ENCODE measurements at places on chromosomes 1 and 21.

DNA sequence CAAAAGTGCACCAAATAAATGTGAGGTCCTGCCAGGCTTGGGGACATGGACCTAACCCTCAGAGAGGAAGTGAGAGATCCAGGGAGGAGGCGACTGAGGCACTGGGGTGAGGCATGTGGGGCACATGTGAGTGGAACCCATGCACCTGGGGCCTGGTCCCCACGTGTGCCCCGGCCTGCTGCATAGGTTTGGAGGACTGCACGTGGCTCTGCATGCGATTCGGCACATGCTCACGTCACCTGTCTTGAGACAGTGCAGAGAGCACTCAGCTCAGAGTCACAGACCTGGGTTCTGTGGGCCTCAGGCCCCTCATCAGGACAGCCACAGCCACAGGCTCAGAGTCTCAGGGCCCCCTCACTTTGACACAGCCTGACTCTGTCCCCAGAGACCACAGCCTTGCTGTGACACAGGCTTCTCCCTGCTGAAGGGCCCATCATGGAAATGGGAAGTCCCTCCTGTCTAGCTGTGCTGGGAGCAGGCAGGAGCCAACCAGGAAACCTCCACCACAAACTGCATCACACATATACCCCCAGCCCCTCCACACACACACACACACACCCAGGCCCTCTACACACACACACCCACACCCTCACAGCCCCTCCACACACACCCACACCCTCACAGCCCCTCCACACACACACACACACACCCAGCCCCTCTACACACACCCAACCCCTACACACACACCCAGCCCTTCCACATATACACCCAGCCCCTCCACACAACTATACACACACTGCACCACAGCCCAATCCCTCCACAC is 48.2 kb downstream of the SLC9A1 start:
- H3K4me3 ChIP-seq = no peak overlapping the region
- no peak for DNase-seq
- peak overlapping the region; percentile 57 for H3K27ac ChIP-seq
- no peaks in the 10 kb centered on the region for H3K27me3 ChIP-seq

GRCh38 chr1:162983671-162984425 is 85.3 kb upstream of the RGS4 start:
- no peak for DNase-seq
- H3K36me3 ChIP-seq = no peaks in the 10 kb centered on the region
- H3K4me3 ChIP-seq = no peak overlapping the region
- H3K27me3 ChIP-seq = peaks cover 7% of the 10 kb centered on the region

DNA sequence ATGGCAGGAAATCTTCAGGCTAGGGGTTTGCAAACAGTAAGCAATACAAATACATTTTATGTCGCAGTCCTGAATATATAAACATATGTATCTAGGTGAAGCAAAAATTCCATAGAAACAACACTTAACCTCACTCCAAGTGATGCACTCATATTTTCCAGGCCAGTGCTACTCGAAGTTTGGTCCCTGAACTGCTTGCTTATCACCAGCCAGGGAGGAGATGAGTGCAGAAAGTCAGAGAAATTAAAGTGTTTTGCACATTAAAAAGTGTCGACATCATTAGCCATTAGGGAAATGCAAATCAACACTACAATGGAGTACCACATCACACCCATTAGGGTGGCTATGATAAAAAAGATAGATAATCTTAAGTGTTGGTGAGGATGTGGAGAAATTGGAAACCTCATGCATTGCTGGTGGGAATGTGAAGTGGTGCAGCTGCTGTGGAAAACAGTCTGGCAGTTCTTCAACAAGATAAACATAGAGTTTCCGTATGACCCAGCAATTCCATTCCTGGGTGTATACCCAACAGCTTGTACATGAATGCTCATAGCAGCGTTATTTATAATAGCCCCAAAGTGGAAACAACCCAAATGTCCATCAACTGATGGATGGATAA is 70.5 kb upstream of the CSF1 start:
- no peak overlapping the region for H3K4me3 ChIP-seq
- no peaks in the 10 kb centered on the region for H3K36me3 ChIP-seq
- no peak overlapping the region for H3K27ac ChIP-seq
- DNase-seq = no peak
- H3K4me1 ChIP-seq = no peaks in the 10 kb centered on the region

- no peak overlapping the region for H3K27ac ChIP-seq
- H3K4me1 ChIP-seq = peaks cover 21% of the 10 kb centered on the region
- no peak overlapping the region for H3K4me3 ChIP-seq
- H3K27me3 ChIP-seq = peaks cover 13% of the 10 kb centered on the region
- no peaks in the 10 kb centered on the region for H3K36me3 ChIP-seq
- no peak for DNase-seq
These were observed 28.0 kb upstream of the IFNGR2 start for GRCh38 chr21:33375101-33375644.

- H3K36me3 ChIP-seq = peaks cover 53% of the 10 kb centered on the region
- peaks cover 24% of the 10 kb centered on the region for H3K4me1 ChIP-seq
- DNase-seq = no peak
- H3K27me3 ChIP-seq = no peaks in the 10 kb centered on the region
- no peak overlapping the region for H3K4me3 ChIP-seq
These were observed 11.2 kb downstream of the RPL5 start for GRCh38 chr1:92843046-92843423.

- DNase-seq = no peak
- H3K4me3 ChIP-seq = no peak overlapping the region
- H3K27me3 ChIP-seq = peaks cover 1% of the 10 kb centered on the region
- no peak overlapping the region for H3K27ac ChIP-seq
These were observed 74.0 kb upstream of the GALNT2 start for GRCh38 chr1:229993060-229993459.

DNA sequence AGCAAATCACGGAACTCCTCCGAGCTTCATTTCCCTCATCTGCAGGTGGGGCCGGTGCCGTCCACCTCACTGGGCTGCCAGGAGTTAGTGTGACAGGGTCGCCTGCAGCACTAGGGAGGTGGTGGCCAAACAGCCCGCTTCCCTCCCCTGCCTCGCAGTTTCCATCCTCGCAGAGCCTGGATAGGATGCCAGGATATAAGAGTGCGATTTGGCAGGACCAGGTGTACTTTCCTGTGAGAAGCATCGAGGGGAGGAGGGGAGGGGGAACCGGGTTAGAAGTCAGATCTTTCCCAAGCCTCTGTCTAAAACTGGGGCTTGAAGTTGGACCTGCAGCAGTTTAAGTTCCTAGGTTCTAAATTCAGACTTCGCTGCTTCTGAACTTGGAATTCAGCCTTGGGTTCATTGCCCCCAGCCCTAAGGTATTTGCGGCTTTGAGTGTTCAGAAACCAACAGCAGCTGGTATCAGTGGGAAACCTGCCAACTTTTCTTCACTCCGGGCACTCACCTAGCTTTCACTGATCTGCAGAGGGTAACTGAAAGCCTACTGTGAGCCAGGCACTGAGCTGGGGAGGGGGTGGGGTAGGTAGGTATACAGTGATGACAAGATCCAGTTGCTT is 1.7 kb upstream of the JUN start:
- peak overlapping the region; percentile 97 for H3K27ac ChIP-seq
- peaks cover 31% of the 10 kb centered on the region for H3K36me3 ChIP-seq

DNA sequence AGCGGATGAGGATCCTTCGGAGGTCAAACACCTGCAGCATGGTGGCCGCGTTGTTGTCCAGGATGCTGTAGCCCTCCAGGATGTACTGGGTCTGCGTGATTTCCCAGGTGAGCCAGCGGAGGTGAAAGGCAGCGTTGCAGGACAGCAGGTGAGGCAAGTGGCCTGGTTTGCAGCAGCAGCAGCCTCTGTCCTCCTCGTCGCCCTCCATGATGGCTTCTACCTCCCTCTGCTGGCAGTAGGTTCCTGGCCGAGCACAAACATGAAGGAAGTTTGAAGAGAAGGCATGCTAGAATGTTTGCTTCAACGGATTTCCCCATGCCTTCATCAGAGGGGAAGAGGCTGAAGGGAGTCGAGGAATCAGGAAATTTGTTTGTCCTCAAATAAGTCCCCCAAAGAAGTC is 74.7 kb downstream of the NTPCR start:
- H3K27me3 ChIP-seq = no peaks in the 10 kb centered on the region
- H3K4me1 ChIP-seq = no peaks in the 10 kb centered on the region
- H3K27ac ChIP-seq = no peak overlapping the region
- H3K4me3 ChIP-seq = no peak overlapping the region
- peaks cover 5% of the 10 kb centered on the region for H3K36me3 ChIP-seq

DNA sequence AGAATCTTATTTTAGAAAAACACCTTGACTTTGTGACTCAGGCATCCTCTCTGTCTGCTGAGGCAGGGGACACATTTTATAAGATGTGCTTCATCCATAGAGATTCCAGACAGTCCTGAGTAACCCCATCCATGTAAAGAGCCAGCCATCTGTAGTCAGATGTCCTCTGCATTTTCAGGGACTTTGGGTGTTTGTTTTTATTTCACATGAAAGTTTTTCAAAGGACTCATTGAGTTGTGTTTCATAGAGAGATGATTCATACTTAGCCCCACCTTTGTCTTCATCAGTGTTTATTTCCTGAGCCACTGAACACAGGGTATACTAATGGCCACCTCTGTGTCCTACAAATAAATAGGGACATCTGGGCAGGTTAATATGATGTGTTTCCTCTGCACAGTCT is 280.4 kb downstream of the CACNA1E start:
- H3K36me3 ChIP-seq = no peaks in the 10 kb centered on the region
- DNase-seq = no peak
- no peak overlapping the region for H3K27ac ChIP-seq
- H3K4me3 ChIP-seq = no peak overlapping the region

DNA sequence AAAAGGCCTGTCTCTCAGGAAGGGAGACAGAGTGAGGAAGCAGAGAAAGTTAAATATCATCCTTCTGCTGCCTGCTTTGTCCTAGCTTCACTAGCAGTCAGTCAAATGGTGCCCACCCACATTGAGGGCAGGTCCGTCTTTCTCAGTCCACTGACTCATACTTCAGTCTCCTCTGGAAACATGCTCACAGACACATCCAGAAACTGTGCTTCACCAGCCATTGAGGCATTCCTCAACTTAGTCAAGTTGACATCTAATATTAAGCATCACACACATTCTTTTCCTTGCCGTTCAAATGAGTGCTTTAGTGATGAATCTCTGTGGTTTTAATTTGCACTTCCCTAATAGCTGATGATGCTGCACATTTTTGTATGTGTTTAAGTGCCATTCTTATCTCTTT is 777.8 kb upstream of the PRMT6 start:
- no peaks in the 10 kb centered on the region for H3K36me3 ChIP-seq
- H3K4me3 ChIP-seq = no peak overlapping the region
- no peaks in the 10 kb centered on the region for H3K4me1 ChIP-seq
- DNase-seq = no peak
- no peak overlapping the region for H3K27ac ChIP-seq

DNA sequence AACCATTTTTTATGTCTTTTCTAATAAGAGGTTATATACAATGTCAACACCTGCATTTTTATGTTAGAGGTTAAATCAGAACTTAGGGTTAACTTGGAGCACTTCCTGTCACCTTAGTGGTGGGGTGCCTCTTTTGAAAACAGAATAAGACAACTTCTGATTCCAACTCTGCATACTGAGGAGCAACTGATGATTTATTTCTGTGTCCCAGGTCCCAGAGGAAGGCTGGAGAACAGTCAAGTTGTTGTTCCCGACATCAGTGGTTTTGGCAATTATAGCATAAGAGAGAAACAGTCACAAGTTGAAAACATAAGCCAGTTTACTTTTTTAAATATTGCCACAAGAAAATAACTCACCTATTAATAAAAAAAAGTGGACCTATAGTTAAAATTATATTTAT is 871.0 kb upstream of the ADAMTS5 start:
- H3K36me3 ChIP-seq = no peaks in the 10 kb centered on the region
- H3K27ac ChIP-seq = no peak overlapping the region
- DNase-seq = no peak
- no peak overlapping the region for H3K4me3 ChIP-seq

DNA sequence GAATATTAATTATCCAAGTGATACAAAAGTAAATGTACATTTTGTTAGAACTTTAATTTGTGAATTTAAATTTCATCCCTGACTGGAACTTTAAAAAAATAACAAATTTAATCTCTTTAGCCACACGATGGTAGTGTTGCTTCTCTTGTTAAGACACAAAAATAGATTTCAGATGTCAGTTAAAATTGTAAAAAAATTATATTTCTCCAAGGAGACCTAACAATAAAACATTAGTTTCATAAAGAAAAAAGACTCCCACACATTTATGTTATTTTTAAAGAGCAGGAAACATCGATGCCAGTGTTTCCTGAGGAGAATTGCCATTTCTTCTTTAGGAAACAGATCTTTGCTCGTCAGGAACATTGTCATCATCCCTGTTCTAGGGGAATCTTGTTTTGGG is 74.0 kb upstream of the DEPDC1 start:
- DNase-seq = no peak
- H3K36me3 ChIP-seq = no peaks in the 10 kb centered on the region
- no peaks in the 10 kb centered on the region for H3K4me1 ChIP-seq
- H3K27me3 ChIP-seq = no peaks in the 10 kb centered on the region
- no peak overlapping the region for H3K27ac ChIP-seq

DNA sequence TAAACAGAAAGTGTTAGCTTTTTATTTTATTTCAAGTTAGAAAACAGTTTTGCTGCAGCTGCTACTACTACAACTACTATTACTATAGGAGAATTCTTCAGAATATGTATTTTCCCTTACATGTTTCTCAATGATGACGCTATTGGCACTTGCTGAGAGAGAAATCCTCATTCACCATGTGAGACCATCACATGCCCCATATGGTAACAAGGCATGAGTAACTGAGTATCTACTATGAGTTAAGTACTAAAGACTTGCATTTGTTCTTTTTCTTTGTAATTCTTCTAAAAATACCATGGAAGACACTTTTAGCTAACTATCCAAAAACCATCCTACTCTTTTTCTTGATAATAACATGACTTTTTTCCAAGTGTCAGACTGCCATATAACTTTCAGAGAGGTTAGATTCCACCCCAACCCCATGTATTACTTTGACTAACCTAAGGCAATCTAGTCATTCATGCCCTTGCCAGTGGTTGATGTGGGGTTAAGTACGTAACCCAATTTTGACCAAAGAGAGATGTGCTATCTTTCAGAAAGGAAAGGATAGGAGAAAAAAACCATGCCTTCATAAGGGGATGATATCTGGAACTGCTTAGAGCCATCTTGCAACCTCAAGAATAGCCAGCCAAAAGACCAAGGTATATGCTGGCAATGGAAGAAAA is 42.9 kb downstream of the COP1 start:
- no peak overlapping the region for H3K4me3 ChIP-seq
- no peaks in the 10 kb centered on the region for H3K27me3 ChIP-seq
- peaks cover 22% of the 10 kb centered on the region for H3K4me1 ChIP-seq
- no peak overlapping the region for H3K27ac ChIP-seq
- H3K36me3 ChIP-seq = peaks cover 63% of the 10 kb centered on the region

DNA sequence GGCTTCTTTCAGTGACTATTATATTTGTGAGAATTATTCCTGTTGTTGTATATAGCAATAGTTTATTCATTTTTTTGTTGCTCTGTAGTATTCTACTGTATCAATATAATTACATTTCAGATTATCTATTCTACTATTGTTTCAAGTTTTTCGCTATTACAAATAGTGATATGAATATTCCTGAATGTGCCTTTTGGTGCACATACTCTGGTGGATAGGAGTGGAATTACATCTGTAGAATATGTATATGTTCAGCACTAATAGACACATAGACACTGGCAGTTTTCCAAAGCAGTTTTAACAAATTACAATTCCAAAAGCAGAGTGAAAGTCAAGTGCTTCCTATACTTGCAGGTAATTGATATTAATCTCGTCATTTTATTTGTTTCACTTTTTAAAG is 696.2 kb upstream of the PRMT6 start:
- H3K36me3 ChIP-seq = no peaks in the 10 kb centered on the region
- no peaks in the 10 kb centered on the region for H3K4me1 ChIP-seq
- H3K4me3 ChIP-seq = no peak overlapping the region
- no peak overlapping the region for H3K27ac ChIP-seq

- no peak for DNase-seq
- no peak overlapping the region for H3K27ac ChIP-seq
- no peak overlapping the region for H3K4me3 ChIP-seq
- no peaks in the 10 kb centered on the region for H3K4me1 ChIP-seq
- H3K36me3 ChIP-seq = no peaks in the 10 kb centered on the region
- H3K27me3 ChIP-seq = peaks cover 86% of the 10 kb centered on the region
These were observed 7.9 kb downstream of the CAMK2N1 start for GRCh38 chr1:20478057-20478635.
